ENCODE measurements at places on chromosomes 5 and 9.

DNA sequence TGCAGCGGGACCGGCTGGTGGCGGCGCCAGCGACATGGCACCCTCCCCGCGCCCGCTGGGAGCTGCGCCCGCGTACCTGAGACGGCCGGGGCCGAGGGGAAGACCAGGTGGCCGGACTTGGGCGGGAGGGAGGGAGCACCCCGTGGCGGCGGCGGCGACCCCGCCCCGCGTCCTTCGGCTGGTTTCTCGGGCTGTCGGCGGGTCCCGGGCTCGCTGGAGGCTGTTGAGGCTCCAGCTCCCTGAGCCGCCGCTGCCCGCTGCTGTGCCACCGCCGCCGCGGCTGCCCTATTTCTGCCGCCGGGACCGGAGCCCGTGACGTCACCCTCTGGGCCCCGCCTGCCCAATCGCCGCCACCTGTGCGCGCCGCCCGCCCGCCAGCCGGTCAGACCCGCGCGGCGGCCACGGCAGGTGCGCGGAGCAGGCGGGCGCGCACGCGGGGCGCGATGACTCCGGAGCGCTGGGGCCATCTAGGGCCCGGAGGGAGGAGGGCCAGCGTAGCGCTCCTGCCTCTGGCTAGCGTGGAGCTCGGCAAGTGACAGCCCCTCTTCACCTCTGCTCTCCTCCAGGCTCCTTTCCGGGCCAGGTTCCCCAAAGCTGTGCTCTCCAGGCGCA lies at the start of gene FSTL4:
FSTL4 (minus strand) TSS at position 293 of the 612 bp plus-strand sequence.
- DNase-seq = peak; percentile 29

GRCh38 chr5:55897905-55898304 lies 46.7 kb downstream of the IL31RA start:
- DNase-seq = peak; percentile 78

GRCh38 chr9:80841888-80842287 lies 847.5 kb downstream of the TLE1 start:
- no peak for DNase-seq

DNA sequence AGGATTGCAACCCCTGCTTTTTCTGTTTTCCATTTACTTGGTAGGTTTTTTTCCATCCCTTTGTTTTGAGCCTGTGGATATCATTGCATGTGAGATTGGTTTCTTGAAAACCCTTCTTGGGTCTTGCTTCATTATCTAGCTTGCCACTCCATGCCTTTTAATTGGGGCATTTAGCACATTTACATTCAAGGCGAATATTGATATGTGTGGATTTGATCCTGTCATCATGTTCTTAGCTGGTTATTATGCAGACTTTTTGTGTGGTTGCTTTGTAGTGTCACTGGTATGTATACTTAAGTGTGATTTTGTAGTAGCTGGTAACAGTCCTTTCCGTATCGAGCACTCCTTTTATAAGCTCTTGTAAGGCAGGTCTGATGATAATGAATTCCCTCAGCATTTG lies 26.5 kb downstream of the LOX start:
- DNase-seq = no peak

DNA sequence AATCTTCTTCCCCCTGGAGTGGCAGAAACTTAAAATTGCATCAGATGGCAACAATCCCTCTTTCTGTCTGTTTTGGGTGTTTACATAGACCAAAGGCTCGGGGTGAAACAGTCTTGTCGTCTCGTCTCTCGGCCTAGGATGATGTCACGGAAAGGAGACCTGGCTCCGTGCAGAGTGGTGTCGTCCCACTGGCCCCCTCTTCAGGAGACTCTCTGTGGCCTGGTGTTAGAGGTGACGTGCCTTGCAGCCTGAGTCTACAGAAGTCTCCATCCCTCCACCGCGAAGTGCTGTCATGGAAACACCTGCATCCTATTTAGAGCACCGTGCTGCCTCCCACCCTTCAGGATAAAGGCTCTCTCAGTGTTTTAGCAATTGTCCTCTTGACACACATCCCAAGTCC lies 409.7 kb downstream of the IRX1 start:
- DNase-seq = peak; percentile 25

DNA sequence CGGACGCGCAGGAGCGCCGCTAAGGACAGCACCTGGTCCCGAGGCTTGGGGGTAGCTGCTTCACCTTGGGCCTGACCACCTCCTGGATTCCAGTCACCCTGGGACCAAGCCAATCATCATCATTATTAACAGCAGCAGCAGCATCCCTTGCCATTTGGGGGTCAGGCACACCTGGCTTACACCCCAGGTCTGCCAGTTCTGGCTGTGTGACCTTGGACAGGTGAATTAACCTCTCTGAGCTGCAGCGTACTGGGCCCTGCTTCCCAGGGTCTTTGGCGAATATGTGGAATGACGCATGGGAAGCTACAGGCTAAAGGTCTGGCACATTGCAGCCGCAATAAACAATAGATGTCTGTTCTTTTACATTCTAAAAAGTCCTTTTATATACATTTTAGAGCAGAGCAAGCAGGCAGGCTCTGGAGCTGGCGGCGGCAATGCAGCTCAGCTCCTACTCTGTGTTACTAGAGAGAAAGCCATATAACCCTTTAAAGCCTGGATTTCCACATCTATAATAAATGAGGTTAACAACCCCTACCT lies 97.8 kb upstream of the CPLX2 start:
- DNase-seq = no peak

GRCh38 chr5:63894690-63895089 lies 67.6 kb downstream of the HTR1A start:
- no peak for DNase-seq

DNA sequence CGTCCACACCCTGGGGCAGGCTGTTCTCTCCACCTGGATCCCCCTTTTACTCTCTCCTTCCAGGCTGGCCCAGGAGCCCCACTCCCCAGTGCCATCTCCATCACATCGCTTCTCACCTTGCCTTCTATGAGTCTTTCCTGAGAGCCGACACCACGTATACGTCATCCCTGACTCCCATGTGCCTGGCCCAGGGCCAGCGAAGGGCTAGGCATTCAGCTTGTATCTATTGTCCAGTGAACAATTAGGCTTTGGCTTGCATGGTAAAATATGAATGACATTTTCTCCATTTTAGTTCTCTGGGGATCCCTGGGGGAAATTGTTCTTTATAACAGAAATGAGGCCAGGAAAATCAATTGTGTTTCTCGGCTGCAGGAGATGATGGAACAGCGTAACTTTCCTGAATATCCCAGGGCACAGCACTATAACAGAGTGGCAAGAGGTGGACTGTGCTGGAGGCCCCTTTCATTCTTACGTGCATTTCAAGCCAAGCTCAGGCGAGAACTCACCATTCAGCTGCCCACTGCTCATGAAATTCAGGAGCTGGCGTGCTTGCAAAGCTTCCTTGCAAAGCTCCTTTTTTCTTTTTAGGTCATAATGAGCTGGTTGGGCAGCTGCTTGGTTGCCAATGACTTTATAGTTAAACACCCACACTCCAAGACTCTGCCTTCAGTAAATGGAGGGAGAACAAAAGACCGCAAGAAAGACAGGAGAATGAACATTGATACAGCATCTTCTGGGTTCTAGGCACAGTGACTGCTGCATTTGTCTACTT lies 37.7 kb downstream of the NSG2 start:
- no peak for DNase-seq

GRCh38 chr5:160852049-160852448 lies at the start of gene ATP10B:
Gene ATP10B, minus strand, starts transcription at chr5:160852211. Its CDS starts 164,137 bp downstream, at chr5:160688074.
- no peak for DNase-seq

DNA sequence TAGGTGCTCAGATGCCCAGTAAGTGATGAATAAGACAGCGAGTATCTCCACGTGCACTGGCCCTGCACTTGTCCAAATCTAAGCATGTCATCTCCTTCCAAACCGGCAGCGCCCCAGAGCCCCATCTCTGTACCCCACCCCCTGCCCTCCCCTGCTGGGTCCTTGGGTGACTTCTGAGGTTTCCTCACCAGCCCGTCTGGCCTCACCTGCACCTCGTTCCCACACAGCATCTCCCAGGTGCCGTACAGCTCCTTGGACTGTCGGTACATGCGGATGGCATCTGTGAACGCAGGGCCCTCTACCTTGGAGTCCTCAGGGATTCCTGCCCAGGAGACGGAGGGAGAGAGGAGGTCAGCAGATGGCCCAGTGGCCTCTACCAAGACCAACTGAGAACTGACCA lies 66.3 kb downstream of the LRSAM1 start:
- no peak for DNase-seq

- DNase-seq = peak; percentile 29
Measured at GRCh38 chr5:11588803-11589202, 315.4 kb downstream of the CTNND2 start.

- no peak for DNase-seq
Measured at GRCh38 chr9:135095470-135096407, 8.3 kb downstream of the OLFM1 start.

DNA sequence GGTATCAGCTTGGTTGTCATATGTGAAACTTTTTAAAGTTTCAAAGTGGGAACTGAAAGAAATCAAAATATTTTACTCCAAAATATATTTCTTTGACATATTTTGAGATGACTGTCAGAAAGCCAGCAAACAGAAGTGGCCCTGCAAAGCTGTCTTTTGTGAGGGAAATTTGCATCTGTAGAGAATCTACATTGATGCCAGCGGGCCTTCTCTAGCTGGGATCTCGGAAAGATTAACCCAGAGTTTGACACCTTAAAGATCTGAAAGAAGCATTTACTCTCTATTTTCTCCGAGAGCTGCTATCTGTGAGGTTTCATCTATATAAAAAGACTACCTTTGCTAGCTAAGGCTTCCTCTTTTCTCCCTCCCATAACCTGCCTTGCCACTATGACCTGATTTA lies 303.6 kb downstream of the FBXL17 start:
- DNase-seq = peak; percentile 37

GRCh38 chr9:125558453-125559092 lies 148.4 kb downstream of the MAPKAP1 start:
- DNase-seq = peak; percentile 79

DNA sequence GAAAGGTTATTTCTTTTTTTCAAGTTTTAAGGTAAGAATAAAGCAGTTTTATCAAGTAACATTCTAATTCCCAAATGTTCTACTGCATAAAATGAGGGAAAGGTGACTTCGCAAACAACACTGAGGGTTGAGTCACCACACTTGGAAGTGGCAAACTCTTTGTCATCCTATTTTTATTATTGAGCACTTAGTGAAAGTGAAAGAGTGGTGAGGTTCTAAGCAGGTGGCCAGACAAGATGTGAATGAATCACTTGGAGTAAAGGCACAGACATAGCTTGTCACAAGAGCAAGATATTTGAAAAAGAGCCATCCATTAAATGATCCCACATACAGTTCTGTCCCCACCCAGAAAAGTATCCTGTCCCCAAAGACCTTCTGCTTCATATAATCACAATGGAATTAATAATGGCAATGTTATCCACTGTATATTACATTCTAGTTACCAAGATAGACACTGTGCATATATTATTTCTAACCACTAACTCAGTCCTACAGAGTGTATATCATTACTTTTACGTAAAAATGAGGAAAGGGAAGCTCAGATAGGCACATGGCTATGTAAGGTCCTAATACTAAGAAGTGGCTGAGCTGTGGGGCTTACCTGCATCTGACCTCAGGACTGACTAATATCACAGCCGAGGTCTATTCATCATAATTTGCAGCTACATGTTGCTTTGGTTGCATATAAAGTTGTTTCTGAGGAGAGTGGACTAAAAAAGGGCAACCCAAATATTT lies 730.4 kb upstream of the MEF2C start:
- no peak for DNase-seq

- no peak for DNase-seq
Measured at GRCh38 chr5:146592352-146592751, 76.4 kb upstream of the GPR151 start.

GRCh38 chr9:121607434-121608167 lies 43.8 kb upstream of the DAB2IP start:
- DNase-seq = peak; percentile 89

DNA sequence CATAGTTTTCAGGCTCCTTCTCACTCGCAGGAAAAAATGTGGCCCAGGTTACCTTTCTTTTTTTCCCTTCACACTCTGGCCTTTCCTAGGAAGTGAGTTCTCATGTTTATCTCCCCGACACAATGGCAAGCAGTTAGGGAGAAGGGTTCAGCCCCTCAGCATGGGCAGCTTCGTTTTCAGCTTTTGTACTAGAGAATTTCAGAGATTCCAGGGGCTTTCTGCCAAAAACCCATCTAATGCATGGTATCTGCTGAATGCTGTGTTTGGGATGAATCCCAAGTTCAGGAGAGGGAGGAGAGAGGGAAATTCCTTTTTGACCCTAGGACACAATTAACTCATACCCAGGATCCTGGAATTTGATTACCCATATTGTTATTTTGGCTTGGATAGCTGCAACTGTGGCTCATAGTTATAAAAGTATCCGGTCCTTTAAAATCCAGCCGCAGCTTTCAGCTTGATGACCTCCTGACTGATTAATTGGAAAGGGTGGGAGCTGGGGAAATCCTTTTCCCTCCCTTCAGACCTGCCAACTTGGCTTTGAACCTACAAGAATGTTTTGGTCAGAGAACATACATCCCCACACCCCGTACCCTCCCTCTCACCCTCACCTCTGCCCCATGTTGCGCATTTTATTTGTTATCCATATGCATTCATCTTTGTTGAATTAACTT lies 78.4 kb downstream of the TMEM252 start:
- no peak for DNase-seq

Data from ELF-1 (cell line).